Right cardiac atrium (tissue), 5 donors: ENCODE measurements at places on chromosomes 3 and 15. TPM values are rescaled to one million over a fixed set of nuclear protein-coding genes. Genes with fewer than 3 reads are reported as not detected.

DNA sequence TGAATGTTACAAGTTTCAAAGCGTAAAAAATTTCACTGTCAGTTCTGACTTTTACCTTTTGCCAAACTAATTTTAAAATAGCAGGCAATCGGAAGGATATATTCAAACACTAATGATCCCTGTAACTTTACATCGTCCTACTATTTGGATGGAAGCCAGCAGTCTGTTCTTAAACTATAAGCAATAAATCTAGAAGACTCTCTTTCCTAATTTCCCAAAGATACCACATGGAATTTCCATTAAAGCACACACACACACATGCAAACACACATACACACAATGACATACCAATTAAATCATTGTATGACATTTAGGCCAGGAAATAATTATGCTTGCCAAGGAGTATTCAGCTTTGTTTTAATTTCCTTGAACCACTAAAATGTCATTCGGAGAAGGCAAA lies 32.0 kb downstream of the IL17RD start:
- no peak for DNase-seq

DNA sequence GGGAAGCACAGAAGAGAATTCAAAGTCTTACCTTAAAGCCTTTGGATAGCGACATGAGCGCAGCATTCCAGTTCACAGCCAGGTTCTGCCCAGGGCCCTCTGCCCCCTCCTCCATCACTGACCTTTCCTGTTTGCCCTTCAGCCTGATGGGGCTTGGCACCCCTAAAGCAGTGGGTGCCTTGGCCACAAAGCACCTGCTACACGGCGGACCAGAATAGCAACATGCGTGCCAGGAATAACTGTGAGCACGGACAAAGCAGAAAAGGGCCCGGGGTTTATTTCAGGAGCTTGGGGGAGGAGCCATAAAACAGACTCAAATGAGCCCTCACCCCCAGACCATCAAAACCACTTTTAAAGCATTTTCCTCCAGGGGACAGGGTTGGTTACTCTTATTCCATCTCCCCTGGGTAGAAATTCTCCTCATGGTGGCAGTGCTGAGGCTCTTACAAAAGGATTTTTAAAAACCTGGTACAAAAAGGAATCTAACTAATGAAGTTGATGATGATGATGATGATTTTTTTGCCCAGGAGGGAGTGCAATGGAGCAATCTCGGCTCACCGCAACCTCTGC lies 135.4 kb downstream of the KLF13 start:
- no peak for DNase-seq

DNA sequence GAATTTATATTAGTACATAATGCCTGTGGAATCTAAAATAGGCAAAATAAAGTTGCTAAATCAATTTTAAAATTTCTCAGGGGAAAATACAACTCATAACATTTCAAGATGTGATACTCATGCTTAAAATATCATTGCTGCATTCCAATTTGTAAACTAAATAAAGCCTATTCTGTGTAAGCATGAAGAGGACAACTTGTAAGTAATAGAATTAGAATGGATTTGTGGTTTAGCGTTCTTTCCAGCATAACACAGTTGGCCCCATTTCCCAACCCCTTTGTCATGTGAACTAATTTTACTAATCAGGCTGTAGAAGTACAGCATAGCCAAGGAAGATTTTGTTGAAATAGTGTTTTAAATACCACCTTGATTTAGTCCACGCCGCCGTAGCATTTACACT lies 437.2 kb downstream of the SI start:
- DNase-seq, result no peak

GRCh38 chr3:186705882-186706780 lies 11.0 kb upstream of the KNG1 start:
- no peak for DNase-seq

GRCh38 chr3:10817506-10817905 lies 1.5 kb downstream of the SLC6A11 start:
- no peak for DNase-seq

DNA sequence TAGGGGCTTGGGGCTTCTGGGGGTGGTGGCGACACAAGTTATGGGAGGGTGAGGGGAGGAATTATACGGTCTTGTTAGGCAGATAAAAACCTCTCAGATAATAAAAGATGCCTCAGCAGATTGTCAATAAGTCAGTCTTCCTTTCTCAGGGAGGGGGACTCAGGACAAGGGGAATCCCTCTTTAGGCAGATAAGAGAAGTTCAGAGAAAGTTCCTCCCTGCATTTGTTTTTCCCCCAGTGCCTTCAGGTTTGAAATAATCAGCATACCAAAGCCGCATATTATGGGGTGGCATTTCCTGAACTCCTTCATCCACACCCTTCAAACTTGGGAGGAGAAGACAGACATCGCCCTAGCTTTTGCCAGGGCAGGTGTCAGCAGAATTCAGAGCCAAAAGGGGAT lies 8.5 kb downstream of the PPCDC start:
- DNase-seq, result no peak

GRCh38 chr3:14884665-14885064 lies 62.7 kb upstream of the NR2C2 start:
- DNase-seq, result no peak

- DNase-seq, result no peak
Measured at GRCh38 chr3:6179761-6180160, 681.2 kb upstream of the GRM7 start.

Gene LRRC2
- polyA plus RNA-seq, result 9.9 TPM

Gene TF
- 18.3 TPM for polyA plus RNA-seq
